Stimulated activated CD4-positive, alpha-beta T cell treated with anti-CD3 and anti-CD28 coated beads, Interleukin-12 subunit alpha, Interleukin-12 subunit beta, amount 100 ng/mL, for 24 hours (primary cell): ENCODE measurements at places on chromosomes 3 and 15.

DNA sequence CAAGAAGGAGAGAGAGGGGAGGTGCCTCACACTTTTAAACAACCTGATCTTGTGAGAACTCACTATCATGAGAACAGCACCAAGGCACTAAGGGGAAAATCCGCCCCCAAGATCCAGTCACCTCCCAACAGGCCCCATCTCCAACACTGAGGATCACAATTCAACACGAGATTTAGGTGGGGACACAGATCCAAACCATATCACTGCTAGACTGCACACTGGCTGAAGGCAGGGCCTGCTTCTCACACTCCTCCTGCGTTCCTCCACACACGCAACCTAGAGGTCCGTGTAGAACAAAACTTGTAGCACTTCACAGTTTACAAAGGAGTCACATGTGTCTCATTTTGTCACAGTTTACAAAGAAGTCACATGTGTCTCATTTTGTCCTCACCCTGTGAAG, 97.8 kb downstream of the DAPK2 start:
- DNase-seq: no peak

DNA sequence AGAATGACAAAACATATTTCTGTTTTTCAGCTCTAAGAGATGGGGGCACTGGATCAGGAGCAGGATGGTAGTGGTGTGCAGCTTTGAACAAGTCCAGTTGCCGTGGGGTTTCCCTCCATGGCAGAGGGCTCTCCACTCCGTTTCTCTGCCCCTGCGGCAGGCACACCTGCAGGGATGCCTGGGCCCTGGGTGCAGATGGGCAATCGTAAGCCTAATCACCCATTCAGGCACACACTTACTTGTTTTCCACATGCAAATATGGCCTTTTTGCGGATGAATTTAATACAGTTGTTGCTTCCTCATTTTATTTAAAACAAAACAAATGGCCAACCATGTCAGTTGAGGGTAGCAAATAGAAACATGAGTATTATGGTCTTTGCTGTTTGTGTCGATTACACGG, 85.1 kb downstream of the LPP start:
- DNase-seq: no peak

- DNase-seq: no peak
These were observed 39.4 kb upstream of the LIMD1 start for GRCh38 chr3:45555086-45555591.

GRCh38 chr15:98233873-98234272, 273.4 kb downstream of the ARRDC4 start:
- no peak for DNase-seq

DNA sequence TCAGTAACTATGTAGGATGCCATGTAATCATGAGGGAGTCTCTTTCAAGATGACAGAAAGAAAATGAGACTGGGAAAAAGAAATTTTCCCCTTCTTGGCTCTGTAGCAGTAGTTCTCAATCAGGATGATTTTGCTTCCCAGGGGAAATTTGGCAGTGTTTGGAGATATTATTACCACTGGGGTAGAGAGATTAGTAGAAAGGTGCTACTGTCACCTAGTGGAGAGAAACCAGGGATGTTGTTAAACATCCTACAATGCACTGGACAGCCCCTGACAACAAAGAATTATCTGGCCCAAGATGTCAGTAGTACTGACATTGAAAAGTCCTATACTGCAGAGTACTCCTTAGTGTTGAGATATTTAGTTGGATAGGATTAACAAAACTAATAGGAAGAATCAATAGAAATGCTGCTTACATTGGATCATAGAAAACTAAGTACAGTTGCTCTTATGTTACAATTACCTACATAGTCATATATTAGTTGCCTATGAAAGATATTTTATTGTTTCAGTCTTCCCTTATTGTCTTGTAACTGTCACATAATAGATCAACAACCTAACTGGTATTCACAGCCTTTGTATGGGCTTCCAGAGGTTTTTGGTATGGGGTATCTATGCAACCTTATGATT, 433.3 kb downstream of the RAP2B start:
- DNase-seq: no peak

DNA sequence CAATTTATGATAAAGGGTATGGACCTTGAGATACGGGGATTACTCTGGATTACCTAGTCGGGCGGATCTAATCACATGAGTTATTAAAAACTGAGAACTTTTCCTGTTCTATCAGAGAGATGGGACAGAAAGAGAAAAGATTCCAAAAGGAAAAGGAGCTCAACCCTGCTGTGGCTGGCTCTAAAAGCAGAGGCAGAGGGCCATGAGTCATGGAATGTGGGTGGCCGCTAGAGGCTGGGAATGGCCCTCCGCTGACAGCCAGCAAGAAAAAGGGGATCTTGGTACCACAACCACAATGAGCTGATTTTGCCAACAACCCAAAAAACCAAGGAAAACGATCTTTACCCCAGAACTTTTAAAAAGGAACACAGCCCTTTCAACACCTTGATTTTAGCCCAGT, 210.0 kb downstream of the MAGI1 start:
- no peak for DNase-seq

DNA sequence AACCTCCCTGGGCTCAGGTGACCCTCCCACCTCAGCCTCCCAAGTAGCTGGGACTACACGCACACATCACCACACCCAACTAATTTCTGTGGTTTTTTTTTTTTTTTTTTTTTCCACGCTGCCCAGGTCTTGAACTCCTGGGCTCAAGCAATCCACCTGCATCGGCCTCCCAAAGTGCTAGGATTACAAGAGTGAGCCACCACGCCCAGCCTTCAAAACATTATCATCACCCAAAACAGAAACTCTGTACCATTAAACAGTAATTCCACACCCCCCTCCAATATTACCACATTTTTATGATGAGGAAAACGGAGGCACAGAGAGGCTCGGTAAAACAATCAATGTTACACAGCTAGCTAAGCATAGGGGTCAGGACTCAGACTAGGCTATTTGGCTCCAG, 4.0 kb downstream of the IMP3 start:
- no peak for DNase-seq

DNA sequence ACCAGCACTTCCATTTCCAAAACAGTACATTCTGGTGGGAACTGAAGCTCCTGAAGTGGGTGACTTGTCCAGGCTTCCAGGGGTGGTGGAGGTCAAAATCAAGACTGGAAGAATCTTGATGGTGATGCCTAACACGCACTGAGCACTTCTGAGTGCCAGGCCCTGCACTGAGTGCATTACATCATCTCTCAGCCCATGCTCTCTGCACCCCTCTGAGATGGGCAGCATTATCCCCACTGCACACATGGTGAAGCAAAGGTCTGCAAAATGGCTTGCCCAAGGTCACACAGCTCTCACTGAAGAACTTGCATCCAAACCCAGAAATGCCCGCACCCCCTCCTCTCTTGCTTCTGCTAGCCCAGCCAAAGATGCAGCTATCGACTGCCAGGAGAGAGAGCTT, 36.9 kb downstream of the NTRK3 start:
- no peak for DNase-seq

DNA sequence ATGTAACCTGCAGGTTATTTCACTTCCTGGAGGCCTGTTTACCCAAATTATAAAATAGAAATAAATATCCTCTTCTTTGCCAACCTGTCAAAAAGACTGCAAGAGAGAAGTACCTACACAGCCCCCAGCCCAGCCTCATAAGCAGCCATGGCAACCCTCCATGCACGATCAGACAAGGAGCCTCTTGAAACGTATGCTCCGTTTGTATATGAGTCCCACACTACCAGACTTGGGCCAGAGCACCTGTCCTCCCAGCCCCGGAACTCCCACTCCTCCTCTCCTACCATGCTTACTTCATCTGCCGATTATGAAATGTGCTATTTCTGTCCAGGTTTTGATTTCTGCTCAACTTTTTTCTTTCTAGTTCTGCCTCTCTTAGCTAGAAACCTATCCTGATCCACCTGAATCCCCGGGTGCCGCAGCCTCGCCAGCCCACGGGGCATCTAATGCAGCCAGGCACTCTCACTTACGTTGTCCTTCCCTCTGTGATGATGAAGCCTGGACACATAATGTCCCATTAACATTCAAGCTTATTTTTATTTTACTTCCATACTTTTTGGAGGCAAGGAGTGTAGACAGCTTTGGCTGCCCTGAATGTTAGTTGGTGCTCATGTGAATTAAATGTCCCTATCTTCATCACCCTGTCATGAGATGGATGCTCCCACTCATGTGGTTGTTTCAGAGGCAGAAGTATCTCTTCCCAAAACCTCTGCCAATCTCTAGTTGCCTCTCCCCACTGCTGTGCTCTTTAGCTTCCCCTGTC, 73.8 kb downstream of the MB21D2 start:
- no peak for DNase-seq

- DNase-seq: no peak
These were observed 47.4 kb upstream of the MKRN3 start for GRCh38 chr15:23518104-23518503.

- no peak for DNase-seq
These were observed 645.5 kb downstream of the RBMS3 start for GRCh38 chr3:29926378-29926777.

- DNase-seq: no peak
These were observed 1.0 kb upstream of the IFRD2 start for GRCh38 chr3:50293079-50293801.

DNA sequence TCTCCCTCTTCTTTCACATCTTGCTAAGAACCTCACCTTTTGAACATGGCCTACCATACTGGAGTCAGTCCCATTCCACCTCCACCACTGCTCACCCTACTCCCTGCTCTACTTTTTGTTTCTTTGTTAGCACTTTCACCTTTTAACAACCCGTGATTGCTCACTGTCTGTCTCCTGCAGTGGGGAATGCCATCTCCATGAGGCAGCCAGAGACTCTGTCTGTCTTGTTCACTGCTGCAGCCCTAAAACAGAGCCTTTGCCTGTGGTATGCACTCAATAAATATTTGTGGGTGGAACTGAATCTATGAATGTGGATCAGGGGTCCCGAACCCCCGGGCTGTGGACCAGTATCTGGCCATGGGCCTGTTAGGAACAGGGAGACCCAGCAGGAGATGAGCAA, 16.5 kb upstream of the TLE3 start:
- no peak for DNase-seq

DNA sequence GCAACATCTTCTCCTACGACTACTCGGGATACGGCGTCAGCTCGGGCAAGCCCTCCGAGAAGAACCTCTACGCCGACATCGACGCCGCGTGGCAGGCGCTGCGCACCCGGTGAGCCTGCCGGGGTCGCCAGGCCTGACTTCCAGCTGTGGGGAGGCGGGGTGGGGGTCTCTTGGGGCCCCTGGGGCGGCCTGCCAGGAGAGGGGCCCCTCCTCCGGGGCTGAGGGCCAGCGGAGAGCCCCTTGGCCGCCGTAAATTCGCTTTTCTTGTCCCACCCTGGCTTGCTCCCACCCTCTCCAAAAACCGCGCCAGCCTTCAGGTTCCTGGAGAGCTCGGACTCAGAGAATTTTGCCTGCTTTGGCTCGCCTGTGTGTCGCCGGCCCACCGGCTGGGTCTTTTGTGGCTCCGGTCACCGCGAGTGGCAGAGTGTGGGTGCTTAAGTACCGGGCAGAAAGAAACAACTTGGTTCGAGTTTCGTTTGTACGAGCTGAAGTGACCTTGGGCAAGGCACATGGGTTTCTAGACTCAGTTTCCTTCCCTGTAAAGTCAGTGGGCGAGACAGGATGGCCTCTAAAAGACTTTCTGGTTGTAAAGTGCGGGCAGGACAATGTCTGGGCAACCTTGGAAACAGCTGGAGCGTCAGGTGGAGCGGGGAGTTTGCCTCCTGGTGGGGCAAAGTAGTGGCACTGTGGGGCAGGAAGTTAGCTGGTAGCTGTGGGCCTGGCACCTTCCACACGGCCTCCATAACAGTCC, 976 bp downstream of the ABHD17C start:
- DNase-seq: no peak

GRCh38 chr3:73271-73670, 123.3 kb upstream of the CHL1 start:
- DNase-seq: no peak

DNA sequence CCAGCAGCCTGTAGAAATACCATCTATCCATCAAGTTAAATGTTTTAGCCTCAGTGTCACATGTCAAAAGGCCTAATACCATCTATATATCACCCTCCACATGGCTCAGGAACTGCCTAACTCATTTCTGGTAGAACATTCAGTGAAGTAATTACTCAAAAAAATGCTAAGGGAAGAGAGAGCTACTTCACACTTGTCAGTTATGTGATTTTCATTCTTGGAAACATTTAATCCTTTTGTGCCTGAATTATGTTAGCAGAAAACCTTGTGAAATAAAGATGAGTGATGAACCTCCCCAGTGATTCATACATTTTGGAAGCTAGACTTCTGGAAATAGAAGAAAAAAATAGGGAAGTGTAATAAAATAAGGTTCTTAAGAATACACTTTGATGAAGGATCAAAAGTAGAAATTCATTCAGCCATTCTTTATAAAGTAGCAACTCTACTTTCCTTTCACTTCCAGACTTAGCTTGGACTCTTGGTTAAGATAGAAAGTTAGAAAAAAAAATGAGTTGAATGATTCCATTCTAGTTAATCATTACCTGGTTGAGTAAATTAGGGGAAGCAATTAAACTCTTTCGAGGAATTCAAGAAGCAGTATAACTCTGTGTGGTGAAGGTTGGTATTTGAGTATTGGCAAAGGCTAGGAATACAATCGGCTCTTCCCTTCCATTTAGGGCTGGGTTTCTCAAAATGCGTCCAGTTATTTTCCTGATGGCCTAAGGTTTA, 3.6 kb downstream of the OTOL1 start:
- DNase-seq: no peak

DNA sequence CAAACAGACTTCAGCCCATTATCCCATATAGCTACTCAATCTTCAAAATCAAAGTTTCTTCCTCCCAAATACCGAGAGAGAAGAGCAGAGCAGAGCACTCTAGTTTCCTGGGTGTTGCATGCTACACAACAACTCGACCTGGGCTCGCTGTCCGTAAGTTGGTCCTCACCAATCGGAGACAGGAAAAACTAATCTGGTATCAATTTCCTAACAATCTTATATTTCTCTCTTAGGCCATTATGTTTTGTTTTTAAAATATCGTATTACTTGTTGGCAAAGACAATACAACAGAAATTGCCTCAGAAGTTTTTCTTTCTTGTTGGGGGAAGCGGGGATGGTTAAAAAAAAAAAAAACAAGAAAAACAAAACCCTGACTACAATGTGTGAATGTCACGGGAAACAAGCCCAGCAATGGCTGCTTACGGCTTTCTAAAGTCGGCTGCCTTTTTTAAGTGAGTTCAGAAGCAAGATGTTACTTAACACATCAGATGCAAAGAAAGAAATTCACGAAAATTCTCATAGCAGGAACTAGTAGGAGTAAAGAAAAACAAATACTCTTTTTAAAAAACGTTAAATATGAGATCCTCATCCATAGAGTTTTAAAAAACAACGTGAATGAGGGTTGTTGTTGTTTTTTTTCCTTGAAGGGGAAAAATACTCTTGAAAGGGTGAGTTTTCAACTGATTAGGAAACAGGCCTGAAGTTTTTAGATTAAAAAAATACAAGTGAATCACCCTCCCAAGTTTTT, 1.9 kb downstream of the VGLL4 start:
- no peak for DNase-seq

GRCh38 chr15:69609776-69610175, 157.2 kb downstream of the RPLP1 start:
- no peak for DNase-seq

- no peak for DNase-seq
These were observed 103.5 kb upstream of the SLC7A14 start for GRCh38 chr3:170689296-170689829.

- DNase-seq: no peak
These were observed 183.7 kb downstream of the RPLP1 start for GRCh38 chr15:69636169-69636915.
